ENCODE measurements at places on chromosomes 11 and 22.

- DNase-seq, result no peak
These were observed 417 bp downstream of the HNRNPUL2 start for GRCh38 chr11:62726915-62727164.

DNA sequence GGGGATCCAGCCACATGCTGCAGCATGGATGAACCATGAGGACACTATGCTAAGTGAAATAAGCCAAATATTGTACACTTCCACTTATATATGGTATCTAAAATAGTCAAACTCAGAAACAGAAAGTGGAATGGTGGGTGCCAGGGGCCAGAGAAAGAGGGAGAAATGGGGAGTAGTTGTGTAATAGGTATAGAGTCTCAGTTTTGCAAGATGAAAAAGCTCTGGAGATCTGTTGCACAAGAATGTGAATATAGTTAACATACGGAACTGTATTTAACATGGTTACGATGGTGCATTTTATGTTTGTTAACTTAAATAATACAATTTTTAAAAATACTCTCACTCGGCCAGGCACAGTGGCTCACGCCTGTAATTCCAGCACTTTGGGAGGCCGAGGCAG, 21.2 kb downstream of the GDPD5 start:
- no peak for DNase-seq

GRCh38 chr11:111823131-111823530, 48.2 kb downstream of the ALG9 start:
- no peak for DNase-seq

- no peak for DNase-seq
These were observed 832.2 kb downstream of the NTM start for GRCh38 chr11:132202621-132203020.

DNA sequence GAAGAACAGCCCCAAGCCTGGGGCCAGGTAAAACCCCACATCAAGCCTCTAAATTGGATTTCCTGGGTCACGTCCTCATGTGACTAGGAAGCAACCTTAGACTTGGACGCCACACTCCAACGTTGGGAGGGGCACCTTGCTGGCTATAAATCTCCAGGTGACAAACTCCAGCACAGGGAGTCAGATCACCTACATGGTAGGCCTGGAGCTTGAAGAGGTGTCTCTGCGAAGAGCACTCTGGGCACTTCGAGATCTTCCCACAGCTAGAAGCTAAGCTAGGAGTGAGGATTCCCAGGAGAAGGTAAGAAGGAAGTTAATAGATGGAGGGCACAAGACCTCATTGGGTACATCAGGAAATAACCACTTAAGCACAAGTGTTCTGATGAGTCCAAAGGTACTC, 77.1 kb upstream of the GNAZ start:
- DNase-seq, result no peak

DNA sequence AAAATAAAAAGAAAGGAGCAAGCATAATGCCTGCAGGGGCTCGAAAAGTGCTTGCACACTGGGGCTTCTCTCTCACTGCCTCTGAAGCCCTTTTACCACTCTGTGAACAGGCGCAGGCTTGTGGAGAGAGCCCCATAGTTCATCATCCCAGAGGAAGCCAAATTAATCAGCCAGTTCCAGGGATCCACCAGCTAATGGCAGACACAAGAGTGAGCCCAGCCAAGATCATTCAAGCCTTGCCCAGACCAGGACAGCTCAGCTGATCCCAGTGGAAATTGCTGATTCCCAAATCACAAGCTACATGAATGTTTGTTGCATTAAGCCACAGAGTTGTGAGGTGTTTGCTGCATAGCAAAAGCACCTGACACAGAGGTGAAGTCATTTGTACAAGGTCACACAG, 135.3 kb downstream of the CHST1 start:
- no peak for DNase-seq

DNA sequence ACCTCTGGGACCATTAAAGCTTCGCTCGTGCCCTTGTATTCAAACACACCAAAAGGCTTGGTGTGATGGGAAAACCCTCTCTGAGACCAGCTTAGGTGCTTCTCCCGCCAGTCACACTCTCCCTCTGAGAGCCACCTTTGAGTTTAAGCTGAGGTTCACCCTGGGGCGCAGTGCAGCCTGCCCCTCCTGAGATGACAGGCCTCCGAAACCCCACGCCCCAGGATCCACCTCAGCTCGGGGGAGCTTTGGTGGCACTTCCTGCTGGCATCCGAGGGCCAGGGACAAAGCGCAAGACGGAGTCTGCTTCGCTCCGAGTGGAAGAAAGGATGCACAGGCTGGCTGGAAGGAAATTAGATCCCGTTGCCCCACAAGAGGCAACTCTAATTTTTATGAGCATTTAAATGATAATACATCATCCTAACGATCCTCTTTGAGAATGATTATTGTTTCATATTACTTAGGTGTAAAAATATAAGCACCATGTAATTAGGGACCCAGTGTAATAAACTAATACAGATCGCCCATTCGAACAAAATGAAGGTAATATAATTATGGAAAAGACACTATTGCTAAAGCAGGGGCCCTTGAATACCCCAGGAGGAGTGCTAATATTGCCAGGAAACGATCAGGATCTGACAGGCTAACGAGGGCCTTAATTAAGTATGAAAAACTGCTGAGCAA, 134.7 kb downstream of the CEP164 start:
- DNase-seq, result no peak

GRCh38 chr22:19904174-19904856, 37.3 kb upstream of the COMT start:
- no peak for DNase-seq

- DNase-seq, result no peak
These were observed 9.0 kb upstream of the KCNQ1OT1 start for GRCh38 chr11:2708757-2709281.

DNA sequence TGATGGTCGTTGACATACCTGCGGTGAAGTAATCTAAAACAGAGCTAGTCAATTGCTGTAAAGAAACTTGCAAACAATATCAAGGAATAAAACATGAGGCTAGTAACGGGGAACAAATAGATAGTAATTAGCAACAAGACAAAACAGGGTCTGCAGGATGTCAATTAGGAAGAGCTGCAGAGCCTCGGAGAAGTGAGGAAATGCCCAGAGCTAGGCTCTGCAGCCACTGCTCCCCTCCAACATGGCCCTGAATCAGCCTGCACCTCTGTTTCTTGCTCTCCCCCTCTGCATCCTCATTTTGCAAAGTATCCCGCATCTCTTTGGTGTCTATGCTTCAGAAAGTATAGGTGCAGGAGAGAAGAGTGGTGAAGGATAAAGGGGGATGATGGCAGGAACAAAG, 507.4 kb upstream of the FAT3 start:
- DNase-seq, result no peak

GRCh38 chr11:72100009-72100408, 3.1 kb downstream of the LAMTOR1 start:
- DNase-seq, result no peak

DNA sequence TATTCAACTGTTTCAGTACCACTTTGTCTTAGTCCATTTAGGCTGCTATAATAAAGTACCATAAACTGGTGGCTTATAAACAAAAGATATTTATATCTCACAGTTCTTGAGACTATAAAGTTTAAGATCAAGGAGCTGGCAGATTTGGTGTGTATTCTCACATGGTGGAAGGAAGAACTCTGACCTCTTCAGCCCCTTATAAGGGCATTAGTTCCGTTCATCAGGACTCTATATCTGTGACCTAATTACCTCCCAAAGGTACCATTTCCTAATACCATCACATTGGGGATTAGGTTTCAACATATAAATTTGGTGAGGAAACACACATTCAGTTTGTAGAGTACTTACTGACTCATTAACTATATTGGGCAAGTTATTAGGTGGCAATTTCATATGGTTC, 10.7 kb upstream of the ARL14EP start:
- DNase-seq, result no peak

- no peak for DNase-seq
These were observed 365.3 kb downstream of the CTTN start for GRCh38 chr11:70763606-70764005.

DNA sequence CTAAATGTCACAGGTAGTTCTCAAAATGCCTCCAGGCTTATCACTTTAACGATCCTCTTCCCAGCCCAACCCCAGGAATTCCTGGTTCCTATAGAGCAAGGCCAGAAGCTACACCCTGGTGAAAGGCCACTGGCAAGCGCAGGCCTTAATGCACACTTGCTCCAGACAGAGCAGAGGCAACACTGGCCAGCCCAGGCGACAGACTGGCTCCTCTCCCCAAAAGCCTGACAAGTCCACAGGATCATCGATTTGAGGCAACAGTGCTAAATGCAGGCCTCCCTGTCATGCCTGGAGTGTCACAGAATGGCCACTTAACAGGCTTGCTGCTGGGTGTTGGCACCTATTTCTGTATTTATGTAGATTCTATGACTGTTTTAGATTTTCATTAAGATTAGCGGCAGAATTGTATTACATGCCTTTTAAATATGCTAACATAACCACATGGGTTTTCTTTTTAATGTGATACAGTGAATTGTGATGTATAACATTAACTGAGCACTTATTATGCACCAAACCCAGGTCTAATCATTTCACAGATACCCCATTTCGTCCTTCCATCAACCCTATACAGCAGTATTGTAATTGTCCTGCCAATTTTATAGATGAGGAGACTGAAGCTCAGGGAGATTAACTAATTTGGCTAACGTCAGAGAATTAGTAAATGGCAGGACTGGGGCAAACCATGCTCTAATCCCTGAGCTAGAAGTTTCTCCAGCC, 38.6 kb downstream of the PACSIN2 start:
- no peak for DNase-seq

DNA sequence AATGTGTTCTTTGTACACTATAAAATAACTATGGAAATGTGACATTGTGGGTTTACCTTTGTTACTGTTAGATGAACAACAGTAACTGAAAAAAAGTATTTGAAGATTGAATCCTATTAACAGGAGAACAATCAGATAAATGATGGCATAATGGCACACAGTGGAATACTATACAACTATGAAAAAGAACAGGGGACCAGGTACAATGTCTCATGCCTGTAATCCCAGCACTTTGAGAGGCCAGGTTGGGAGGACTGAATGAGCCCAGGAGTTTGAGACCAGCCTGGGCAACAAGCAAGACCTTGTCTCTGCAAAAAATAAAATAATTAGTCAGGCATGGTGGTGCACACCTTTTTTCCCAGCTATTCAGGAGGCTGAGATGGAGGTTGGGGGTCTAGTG, 14.4 kb upstream of the OSBP start:
- no peak for DNase-seq

DNA sequence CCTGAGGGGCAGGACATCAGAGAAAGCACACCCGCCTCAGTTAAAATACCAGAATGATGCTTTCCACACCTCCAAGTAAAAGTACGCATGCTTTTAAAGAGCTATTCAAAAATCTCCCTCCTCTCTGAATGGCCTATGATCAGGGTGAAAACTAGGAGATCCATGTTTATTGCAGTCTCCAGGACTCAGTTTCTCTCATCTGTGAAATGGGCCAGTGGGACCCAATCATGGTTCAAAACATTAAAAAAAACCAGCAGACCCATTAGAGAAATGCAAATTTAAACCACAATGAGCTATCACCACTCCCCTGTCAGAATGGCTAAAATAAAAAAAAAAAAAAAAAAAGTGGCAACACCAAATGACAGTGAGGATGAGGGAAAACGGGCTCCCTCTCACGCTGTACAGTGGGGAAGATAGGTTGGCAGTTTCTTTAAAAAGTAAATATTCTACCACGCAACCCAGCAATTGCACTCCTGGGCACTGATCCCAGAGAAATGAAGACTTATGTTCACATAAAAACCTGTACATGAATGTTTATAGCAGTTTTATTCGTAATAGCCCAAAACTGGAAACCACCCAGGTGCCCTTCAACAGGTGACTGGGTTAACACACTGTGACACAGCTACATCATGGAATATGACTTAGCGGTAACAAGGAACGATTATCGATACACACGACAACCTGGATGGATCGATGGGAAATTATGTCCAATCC, 242.7 kb downstream of the MN1 start:
- no peak for DNase-seq

DNA sequence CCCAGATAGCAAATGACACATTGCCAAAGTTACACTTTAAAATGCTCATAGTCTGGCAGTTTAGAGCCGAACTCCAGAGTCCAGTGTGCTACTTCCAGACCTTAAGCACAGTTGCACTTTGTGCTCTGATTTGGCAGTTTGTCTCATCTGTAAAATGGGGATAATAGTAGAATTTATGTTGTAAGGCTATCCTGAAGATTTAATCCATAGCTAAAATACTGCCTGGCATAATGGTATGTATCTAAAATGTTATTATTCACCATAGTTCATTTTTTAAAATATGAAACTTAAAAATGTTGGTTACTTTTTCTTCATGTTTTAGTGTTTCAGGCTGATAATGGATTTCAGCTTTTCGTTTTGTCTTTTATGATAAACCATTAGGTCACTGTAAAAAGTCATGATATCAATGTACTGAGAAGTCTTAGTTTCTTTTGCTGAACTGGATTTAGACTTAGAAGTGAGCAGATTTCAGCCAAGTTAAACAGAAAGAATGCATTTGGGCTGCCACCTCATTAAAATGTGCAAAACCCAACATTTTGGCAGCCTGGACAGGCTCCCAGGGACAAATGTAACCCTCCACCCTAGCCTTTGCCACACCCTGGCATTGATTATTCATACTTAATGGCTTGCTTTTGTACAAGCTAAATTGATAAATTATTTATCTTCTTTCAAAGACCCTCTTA, 933 bp downstream of the OLFML1 start:
- DNase-seq, result no peak

DNA sequence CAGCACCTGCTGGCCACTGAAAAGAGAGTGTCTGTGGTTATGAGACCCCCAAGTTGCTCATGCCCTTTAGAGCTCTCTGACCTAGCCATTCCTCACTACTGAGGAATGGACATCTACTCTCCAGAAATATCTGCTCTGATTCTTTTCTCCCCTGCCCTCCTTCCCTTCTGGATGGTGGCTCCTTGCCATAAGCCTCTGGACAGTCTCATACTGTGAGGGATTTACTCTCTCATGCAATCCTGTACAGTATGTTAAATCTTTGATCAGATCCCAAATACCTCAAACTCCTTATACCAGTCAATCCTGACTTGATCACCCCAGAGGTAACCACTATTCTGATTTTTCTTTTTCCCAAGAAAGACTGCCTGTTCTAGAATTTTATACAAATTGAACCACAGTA, 80.7 kb downstream of the ARHGAP20 start:
- no peak for DNase-seq

GRCh38 chr22:43127166-43127908, 15.9 kb downstream of the MCAT start:
- no peak for DNase-seq

DNA sequence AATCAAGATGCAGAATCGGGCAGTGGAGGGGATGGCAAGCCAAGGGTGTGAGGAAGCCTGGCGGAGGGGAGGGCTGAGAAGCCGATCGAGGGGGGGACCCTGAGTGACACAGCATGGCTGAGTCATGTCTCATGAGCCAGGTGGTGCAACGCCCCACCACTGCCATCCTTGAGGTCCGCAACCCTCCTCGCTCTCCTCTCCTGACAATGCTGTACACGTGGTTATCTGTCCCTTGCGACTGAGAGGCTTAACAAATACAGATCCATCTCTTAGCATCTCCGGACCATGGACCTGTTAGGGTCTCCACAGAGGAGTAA, 14.2 kb downstream of the SLC22A12 start:
- DNase-seq, result no peak
